ENCODE measurements at places on chromosomes 1 and 21.

DNA sequence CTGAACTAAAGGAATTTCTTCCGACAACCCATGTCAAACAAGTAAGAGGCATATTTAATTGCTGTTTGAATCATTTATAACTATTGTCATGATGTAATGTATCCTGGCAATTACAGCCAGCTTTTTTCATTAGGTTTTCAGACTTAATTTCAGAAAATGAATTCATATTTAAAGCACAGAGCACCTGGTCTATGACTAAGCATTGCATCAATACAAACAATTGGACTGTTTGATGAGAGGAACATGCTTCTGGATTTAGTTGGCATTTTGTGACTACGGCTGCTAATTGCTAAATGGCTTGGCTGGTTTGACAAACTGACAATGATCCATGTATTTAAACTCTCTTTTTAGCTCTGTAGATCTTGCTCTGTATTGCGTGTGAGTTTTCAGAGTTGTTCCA lies 853.4 kb downstream of the NCAM2 start:
- DNase-seq, result no peak

GRCh38 chr1:67677408-67677807 lies 7.6 kb upstream of the GADD45A start:
- no peak for DNase-seq

GRCh38 chr1:170735366-170736263 lies 71.7 kb downstream of the PRRX1 start:
- no peak for DNase-seq

DNA sequence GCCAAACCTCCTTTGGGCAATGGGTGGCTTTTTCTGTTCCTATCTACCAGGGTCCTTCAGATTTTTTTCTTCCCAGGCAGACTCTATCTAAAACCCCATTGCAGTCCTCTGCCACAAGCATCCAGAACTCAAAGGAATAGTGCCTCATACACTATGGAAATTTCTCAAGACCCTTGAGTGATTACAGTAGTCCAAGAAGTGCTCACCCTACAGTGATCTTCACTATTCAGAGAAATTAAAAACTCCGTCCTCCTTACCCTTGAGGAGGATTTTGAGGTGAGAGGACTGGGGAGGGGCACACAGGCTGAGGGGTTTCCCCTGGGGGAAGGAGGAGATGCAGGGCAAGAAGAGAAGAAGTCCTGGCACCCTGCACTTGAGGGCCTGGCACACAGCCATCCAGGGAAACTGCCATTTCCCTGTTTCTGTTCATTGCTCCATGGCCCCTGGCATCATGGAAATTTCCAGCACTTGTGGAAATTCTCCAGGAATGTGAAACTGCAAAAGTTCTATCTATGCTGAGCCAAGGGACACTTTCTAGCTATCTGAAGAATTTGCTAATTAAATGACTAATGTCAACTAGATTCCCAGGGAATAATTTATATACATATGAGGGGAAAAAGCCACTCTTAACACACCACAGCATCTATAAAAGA lies 102.5 kb upstream of the ATP1B1 start:
- no peak for DNase-seq

DNA sequence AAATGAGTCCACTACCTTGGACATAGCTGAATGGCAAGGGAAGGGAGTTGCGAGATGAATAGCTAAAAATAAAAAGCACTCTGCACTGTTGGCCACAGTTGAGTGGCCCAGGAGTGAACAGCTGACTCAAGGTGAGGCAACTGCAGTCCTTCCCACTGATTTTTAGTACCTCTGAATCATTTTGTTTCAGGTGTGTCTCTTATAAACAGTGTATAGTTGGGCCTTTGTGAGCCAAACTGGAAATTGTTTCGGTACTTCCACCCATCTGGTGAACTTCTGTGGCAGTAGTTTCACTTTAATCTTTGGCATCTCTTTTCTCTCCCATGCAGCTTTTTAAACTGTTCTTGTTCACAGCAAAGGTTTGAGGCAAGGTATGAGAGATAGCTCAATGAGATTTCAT lies 122.7 kb downstream of the VAV3 start:
- DNase-seq, result no peak

- no peak for DNase-seq
Measured at GRCh38 chr1:65048335-65048734, 82.0 kb upstream of the JAK1 start.

DNA sequence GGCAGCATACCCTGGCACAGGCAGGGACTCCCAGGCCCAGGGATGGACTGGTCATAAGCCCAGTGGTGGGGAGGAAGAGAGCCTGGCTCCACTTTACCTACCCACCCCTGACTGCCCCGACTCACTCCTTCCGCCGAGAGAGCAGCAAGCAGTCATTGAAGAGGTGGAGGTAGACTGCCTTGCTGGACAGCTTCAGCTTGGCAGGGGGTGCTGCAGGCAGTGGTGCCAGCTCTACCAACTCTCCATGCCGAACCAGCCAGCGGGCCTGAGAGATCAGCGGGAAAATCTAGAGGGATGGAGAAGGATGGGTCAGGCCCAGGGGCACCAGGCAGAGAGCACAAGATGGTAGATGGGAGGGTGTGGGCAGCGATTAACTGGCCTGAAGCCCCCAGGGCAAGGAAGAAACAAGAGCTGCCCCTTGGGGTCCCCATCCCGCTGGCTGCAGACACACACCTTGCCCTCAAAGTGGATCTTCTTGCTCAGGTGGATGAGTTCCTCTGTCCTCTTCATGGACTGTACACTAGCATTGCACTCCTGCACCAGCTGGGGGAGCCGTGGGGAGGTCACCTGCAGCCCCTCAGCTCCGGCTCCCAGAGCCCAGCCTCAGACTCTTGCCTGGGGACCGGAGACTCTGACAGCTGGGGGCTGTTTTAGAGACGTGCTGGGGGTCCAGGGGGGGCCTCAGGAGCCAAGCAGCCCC lies 7.7 kb downstream of the ARHGEF19 start:
- DNase-seq, result no peak

- DNase-seq, result no peak
Measured at GRCh38 chr1:46903481-46903880, 37.8 kb downstream of the CYP4A11 start.

GRCh38 chr1:17181781-17182464 lies 23.0 kb upstream of the PADI1 start:
- DNase-seq, result no peak

DNA sequence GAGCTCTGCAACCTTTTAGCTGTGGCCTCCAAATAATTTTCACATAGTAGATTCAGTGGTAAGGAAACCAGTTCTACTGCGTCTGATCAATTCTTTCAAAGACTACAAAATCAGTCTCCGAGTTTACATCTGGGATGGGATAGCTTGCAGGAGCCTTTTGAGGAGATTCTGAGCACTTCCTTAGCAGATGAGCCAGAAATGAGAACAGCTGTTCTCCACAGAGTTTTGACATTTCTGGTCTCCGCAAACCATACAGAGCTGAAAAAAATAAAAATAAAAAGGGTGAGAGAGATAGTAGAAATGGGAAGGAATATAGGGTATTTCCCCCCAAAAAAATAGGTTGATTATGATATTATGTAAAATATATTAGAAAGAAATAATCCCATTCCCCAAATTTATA lies 119.3 kb downstream of the LYPLAL1 start:
- no peak for DNase-seq

- DNase-seq, result no peak
Measured at GRCh38 chr1:150083907-150084306, 16.3 kb downstream of the VPS45 start.

DNA sequence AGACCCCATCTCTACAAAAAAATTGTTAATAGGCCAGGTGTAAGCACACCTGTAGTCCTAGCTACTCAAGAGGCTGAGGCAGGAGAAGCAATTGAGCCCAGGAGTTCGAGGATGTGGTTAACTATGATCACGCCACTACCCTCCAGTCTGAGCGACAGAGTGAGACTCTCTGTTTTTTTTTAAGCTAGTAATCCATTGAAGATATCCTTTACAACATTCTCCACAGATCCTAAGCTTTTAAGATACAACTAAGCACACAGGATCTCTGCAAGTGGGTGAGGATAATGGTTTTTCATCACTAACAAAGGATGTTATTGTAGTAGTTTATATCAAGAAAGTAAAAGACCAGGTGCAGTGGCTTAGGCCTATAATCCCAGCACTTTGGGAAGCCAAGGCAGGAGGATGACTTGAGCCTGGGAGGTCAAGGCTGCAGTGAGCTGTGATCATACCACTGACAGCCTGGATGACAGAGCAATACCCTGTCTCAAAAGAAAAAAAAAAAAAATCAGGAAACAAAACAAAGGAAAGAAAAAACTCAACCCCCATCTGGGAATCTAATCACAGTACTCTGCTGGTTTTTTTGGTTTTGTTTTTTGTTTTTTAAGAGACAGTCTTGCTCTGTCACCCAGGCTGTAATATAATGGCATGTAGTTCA lies 166.1 kb downstream of the RERE start:
- DNase-seq, result no peak

GRCh38 chr1:239151937-239152336 lies 234.4 kb upstream of the CHRM3 start:
- DNase-seq, result no peak

DNA sequence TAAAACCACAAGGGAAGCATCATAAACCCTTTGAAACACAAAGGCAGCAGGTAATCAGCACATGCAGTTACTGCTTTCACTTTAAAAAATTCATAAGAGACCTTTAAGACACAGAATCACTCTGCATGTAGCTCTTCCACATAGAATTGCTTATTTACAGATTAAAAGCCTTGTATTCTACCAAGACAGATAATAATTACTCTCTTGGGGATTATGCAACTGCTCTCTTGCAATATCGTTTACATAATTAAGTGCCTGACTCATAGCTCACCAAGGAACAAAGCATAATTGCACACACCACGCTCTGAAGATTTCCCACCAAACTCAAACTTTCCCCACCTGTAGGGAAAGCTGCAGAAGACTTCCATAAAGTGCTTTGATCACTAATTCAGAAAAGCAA lies 87.9 kb downstream of the VAV3 start:
- DNase-seq, result no peak

GRCh38 chr1:172680733-172681275 lies 21.9 kb downstream of the FASLG start:
- DNase-seq, result no peak
